ENCODE measurements at places on chromosomes 5 and 9.

- no peak for DNase-seq
Measured at GRCh38 chr5:137498301-137498735, 808 bp downstream of the SPOCK1 start.

DNA sequence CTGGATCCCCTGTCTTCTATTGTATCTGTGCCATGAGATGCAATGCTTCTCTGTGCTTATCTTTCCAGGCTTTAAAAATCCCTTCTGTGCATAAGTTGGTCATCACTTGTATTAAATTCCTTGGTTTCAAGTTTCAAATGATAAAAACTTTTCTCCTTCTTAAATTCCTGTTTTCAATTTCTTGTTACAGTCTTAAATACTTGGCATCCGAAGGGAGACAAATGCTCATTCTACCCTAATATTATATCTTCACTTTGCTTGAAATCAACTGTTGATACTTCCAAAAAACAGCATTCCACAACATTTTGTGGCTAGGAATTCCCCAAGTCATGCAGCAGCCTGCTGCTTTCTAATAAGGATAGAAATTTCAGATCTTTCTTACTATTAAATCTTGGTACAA, 413.2 kb upstream of the ACTBL2 start:
- DNase-seq = no peak

- no peak for DNase-seq
Measured at GRCh38 chr5:144335561-144335960, 164.9 kb downstream of the KCTD16 start.

- no peak for DNase-seq
Measured at GRCh38 chr5:37926732-37927131, 86.9 kb upstream of the GDNF start.

DNA sequence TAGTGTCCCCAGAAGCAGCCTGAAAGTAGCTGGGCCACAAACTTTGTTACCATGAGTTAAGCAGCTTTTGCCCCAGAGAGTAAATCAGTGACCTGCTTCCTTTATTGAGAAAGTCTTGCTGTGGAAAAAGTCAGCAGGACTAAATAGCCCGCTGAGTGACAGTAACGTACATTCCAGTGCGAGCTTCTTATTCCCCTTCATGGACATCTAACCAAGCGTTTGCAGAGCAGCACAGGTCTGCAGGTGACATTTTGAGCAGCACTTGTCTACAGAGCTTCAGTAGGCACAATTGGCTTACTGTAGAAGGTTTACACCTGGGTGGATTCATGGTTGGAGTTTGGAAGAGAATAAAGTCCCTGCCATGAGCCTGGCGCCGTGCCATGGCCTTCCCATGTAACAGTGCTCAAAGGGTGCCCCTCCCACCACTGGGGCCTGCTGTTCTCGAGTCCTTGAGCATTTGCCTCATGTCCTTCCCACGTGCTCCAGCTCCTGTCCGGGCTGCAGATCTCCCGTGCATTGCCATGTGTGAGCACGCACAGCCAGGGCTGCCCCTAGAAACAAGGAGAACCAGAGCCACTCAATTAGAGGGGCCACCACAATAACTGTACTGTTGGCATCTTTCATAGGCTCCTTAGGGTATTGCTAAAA, 41.3 kb upstream of the GRHPR start:
- no peak for DNase-seq

GRCh38 chr5:151463137-151464029, 16.0 kb downstream of the SLC36A1 start:
- DNase-seq = no peak

- no peak for DNase-seq
Measured at GRCh38 chr9:98081477-98082219, 25.1 kb downstream of the NANS start.

GRCh38 chr9:4815381-4815956, 22.7 kb downstream of the RCL1 start:
- no peak for DNase-seq

GRCh38 chr5:115920171-115920725, 42.0 kb upstream of the LVRN start:
- DNase-seq = no peak

DNA sequence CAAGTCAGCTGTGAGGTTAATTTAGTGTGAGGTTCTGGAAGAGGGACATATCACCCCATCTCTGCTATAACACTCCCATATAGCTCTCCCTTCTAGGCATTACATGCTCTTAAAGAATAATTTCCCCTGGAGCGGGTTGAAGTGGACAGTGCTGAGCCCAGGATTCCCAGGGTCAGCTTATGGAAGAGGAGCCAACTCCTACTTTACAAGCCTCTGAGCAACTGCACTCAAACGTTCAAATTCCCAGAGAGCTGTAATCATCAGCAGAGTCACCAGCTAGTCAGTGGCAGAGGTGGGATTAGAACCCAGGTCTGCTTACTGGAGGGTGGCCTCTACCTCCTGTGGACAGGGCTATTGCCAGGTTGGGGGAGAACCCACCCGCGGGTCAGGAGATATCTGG, 1.4 kb downstream of the NEURL1B start:
- no peak for DNase-seq

- no peak for DNase-seq
Measured at GRCh38 chr5:76406673-76407072, 3.6 kb downstream of the IQGAP2 start.

GRCh38 chr5:156411185-156411613, 84.2 kb downstream of the SGCD start:
- DNase-seq = no peak

Measured in CD4-positive, alpha-beta T cell treated with Interleukin-12 subunit alpha and Interleukin-12 subunit beta, for 1 hour (primary cell).